ENCODE measurements at places on chromosomes 7 and 10. TPM values are rescaled to one million over a fixed set of nuclear protein-coding genes. Genes with fewer than 3 reads are reported as not detected.

DNA sequence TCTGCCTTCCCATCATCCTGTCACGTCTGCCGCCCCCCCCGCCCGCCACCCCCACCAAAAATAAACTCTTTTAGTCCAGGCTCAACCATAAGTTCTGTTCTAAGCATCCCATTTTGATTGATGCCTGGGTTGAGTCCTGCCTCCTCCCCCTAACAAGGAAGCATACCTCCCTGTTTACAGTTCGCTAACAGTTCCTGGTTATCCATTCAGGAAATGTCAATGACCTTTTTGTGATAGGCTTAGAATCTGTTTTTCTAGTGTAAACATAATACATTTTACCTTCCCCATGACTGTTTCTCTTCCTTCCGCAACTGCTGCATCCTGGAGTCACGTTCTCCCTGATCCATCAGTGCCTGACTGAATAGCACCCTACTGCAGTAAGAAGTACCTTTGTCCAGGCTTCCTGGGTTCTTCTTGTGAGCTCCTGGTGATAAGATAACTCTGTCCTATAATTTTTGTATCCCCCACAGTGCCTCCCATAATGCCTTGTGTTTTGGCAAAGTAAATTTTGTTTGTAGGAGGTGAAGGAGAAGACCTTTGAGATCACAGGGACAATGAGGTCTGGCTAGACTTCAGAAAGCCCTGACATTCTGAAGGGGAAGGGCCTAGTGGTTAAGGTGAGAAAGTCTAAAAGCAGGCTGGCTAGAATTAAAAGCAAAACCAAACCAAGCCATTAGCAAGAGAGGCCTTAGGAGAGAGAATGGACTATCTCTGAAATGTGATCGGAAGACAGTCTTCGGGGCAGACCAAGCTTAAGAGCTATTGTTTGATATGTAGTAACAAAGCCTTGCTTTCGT, 7.3 kb downstream of the AGFG2 start:
- no peak for DNase-seq

Gene RBP4
- total RNA-seq, result 2.4 TPM

Gene HOXA3
- 9.2 TPM for total RNA-seq

Gene C10orf67
- not detected for total RNA-seq

DNA sequence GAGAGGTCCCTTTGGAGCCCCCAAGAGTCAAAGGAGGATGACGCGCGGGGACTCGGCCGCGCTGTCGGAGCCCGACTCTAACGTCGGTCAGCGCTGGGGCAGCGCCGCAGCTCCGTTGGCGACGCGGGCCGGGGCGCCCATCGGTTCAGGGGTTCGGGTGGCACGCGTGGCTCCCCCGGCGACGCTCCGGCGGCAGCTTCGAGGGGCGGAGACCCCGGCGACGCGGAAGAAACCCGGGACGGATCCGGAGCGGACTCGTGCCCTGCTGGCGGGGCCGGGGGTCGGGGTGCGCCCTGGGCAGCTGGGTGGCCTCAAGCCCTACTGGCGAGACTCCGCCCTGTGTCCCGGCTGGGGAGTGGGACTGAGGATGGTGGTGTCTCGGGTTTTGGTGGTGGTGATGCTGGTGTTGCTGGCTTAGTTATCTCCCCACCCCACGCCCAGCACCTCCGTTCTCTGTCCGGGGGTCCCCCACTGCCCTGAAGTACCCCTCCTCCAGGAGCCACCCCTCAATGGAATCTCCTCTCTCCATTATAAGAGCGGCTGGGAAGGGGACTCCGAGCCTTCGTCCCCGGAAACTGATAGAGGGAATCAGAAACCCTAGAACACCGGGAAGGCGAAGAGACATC, at the start of gene NAT16:
NAT16 (minus strand) TSS at position 164 of the 626 bp plus-strand sequence. CDS start 5,486 bp downstream, outside the sequence.
- no peak for DNase-seq

GRCh38 chr7:8442051-8442813, 8.8 kb downstream of the NXPH1 start:
- DNase-seq, result no peak

Gene H2BK1
- total RNA-seq, result 0.69 TPM

Gene FBXO24
- total RNA-seq, result 2.1 TPM

Gene OR13A1
- not detected for total RNA-seq

Gene BMPR1A
- total RNA-seq, result 42.6 TPM

- DNase-seq, result no peak
These were observed 65.0 kb upstream of the ZNF746 start for GRCh38 chr7:149562602-149563001.
